ENCODE measurements at places on chromosomes 12 and 14. TPM values are rescaled to one million over a fixed set of nuclear protein-coding genes. Genes with fewer than 3 reads are reported as not detected.

DNA sequence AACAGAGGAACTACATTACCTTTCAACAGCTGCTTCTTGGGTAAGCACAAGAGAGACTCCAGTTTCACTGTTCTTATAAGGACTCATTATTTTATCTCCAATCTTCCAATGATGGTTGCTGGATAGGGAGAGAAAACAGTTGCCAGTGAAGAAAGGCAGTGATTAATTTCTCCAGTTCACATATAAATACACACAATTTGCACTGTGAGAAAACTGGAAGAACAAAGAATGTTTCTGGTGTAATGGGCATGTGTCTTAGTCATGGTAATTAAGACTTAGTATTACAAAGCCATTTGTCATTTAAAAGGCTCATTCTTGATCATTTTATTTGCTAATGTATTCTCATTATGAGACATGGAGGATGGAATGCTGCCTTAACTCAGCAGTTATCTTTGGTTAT lies 78.0 kb upstream of the FAR2 start:
- DNase-seq = no peak

DNA sequence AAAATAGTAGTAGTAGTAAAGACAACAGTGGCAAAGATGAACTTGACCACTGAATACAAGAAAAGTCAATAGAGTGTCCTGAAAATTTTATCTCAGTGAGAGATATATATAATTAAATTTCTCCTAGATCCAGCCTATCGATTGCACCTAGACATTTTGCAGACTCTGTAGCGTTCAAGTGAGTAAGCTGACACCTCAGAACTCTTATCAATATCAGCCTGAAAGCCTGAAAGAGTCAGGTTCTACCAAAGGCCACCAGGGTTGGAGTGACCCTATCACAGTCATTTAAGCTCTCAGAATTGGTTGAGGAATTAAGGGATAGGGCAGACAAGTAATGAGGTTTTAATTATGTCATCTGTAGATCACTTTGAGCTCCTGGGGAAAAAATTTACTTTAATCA lies 174.6 kb downstream of the SRGAP1 start:
- no peak for DNase-seq

DNA sequence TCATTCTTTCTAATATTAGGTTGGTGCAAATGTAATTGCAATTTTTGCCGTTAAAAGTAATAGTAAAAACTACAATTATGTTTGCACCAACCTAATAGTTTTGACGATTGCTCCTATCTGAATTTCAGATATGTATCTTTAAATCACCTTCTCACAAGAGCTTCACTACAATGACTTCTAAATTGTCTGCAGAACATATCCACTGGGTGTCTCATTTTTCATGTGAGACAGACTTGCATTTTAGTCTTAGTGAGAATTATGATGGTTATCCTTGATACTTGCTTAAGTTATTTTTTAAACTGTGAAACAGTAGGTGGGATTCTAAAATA lies 84.6 kb downstream of the ITPR2 start:
- DNase-seq = no peak

DNA sequence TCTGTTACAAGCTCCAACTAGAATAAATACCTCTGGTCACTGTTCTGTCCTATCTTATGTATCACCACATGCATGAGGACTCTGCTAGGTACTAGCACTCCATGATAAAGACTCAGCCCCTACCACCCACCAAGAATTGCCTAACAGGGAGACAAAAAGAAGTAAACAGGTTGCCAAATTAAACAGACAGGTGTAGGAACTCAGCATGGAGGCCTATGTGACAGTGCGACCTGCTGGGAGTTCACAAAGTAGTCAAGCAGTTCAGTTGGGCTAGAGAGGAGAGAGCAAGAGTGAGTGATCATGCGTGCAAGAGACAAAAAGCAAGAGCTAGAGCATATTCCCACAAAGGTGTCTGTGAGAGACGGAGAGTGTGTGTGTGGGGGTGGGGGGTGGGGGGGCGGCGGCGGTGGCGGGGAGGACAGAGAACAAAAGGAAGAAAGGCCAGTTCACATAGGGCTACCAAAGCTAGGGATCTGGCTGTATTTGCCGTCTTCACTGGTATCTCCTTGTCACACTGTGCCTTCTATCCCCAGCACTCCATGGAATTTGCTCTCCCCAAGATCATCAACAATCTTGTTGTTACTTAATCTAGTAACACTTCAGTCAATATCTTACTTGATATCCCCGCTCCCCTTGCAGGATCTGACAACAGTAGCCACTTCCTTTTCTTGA lies 81.2 kb downstream of the SPPL3 start:
- no peak for DNase-seq

DNA sequence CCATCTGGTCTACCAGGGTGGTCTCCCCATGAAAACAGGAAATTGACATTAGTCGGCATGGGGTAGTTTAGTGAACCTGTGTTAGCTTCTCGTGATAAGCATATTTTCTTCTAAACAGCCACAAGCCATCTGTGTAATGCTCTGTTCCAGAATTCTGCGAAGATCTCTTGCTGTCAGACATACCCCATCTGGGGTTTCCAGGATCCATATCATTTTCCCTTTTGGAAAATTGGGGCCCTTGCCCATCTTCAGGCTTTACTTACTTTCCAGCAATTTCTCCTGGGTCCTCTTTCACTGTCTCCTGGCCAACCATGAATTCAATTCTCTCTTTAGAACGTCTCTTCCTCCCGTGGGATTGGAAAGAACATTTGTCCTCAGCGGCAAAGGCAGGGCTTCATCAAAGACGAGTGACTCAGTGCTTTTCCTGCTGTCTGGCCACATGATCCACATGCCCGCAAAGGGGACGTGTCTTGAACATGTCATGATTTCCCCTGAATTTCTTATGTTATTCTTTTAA lies 21.4 kb upstream of the NCOR2 start:
- DNase-seq = no peak

DNA sequence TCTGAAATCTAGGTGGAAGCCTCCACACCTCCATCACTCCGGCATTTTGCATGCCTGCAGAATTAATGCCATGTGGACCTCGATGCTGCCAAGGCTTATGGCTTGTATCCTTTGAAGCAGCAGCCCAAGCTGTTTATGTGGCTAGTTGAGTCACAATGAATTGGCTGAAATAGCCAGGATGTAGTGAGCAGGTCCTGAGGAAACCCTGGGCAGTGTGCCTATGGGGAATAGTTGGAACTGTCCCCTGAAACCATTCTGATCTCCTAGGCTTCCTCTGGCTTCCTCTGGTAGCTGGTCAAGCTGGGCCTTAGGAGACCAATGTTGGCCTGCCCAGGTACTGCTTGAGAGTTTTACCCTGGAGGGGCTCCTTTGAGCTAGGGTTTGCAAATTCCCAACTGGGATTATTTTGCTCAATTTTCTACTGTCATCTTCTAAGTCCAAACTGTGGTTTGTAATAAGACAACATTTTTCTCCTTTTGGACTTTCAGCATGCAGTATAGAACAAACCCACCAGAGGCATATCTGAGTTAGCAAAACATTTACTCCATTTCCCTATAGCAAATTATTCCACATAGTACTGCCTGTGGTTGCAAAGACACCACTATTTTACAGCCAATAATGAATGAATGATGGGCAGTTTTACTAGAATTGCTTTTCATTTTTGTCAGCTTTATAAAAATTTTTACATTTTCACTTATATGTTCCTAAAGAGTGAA lies 85.1 kb upstream of the AMIGO2 start:
- DNase-seq = no peak

GRCh38 chr12:124130691-124131591 lies 157.9 kb downstream of the ZNF664 start:
- DNase-seq = no peak

DNA sequence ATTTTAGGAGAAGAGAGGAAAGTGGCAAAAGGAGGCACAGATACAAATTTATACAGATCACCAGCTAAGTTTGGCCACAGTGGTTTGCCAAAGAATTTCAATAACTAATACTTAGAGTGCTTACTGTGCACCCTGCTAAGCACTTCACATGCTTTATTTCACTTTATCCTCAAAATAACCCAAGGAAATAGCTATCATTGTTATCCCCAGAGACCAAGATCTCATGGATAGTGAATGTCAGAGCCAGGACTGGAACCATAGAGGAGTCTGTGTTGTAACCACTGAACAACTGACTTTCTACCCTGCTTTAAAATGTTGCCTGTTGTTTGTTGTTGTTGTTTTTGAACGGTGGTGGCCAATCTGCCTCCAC lies 1.3 kb upstream of the TCP11L2 start:
- DNase-seq = no peak

- no peak for DNase-seq
Measured at GRCh38 chr14:35879151-35879648, 53.1 kb downstream of the BRMS1L start.

- no peak for DNase-seq
Measured at GRCh38 chr14:54377501-54377900, 19.3 kb upstream of the CDKN3 start.

- DNase-seq = no peak
Measured at GRCh38 chr12:18108611-18109010, 18.6 kb upstream of the RERGL start.

DNA sequence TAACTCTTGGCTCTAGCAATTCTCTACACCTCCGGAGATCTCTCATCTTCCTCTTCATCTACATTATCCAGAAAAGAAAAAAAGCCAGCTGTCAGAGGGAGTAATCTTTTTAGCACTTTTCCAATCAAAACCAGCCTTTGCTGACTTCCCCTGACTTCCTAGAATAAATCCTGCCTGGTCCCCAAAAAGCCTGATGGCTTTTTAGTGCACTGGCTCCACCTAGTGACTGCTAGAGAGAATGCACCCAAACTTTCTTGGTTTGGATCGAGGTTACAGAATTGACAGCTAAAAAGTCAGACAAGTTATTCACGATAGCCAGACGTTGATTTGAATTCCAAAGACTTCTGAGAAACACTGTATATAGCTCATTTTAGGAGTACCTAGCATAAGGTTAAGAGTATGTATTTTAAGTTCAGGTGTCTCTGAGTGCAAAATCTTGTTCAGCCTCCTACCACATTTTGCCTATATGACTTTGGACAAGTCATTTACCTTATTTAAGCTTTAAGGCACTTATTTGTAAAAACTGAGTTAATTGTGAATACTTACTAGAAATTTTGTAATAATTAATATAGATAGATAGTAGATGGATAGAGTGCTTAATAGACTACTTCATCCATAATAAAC lies 185.7 kb upstream of the GRIN2B start:
- DNase-seq = peak; percentile 37

- DNase-seq = no peak
Measured at GRCh38 chr12:6374028-6374785, 1.2 kb downstream of the SCNN1A start.

GRCh38 chr14:44863271-44863670 lies 98.5 kb downstream of the KLHL28 start:
- no peak for DNase-seq

DNA sequence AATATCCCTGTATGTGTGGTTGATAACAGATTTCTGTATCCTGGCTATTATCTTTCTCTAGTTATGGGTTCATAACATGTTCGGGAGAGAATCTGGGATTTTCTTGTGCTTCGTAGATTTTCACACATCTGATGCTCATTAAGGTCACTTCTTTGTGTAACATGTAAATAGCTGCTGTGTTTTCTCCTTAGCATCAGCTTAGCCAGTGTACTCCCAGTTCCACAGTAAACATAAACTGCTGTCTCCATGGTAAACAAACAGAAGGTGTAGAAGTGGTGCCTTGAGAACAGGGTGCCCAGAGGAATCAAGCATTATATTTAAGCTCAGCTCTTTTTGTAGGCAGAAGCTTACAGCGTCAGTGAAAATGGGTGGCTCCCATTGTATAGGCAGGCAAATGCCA lies 88.0 kb downstream of the ANO6 start:
- DNase-seq = no peak

DNA sequence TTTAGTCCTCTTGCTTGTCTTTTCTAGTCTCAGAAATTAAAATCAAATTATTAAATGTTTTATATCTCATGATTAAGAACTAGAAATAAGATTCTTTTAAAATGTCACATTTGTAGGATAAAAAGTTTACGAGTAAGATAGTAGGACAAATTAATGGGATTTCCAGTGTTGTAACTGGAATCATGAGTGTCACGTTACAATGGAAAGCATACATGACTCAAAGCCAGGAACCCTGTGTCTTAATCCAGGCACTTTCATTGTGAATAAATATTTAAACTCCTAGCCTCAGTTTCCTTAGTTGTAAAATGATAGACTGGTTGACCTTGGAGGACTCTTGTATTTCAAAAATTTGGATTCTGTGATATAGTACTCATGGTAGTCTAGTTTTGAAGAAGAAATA lies 84.9 kb downstream of the MIA2 start:
- DNase-seq = no peak

GRCh38 chr12:40691913-40692764 lies at the start of gene CNTN1:
Gene CNTN1, plus strand, starts transcription at chr12:40692439.
- peak; percentile 42 for DNase-seq

DNA sequence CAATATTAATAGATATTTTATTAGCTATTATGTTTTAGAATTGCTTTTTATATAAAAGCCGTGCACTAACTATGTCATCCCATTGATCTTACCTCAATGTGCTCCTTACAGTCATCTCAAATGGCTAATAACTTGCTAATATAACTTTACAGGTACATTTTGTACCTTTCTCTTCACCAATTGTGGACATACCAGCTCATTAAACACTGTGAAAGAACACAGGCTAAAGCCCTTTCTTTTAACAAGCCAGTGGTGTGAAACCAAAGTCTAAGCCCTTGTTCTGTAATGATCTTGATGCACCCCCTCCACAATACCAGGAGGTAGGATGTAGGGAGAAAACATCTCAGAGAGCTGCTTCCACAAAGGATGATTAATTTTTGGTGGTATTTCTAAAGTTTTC lies 675.3 kb upstream of the USP15 start:
- no peak for DNase-seq

DNA sequence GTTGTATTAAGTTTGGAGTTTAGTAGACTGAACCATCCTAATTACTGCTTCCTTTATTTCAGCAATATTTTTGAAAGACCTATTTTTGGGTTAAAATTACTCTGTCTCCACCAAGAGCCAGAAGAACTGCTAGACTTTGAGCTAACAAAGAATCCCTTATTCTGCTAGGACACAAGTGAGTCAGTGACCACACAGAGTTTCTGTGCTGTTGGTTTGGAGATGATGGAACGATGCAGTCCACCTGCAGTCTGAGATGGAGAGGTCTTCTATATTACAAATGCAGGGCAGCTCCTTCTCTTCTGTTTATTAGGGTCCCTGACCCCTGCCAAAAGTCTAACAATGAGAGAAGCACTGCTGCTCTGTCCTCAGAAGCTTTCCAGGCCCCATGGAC lies 6.7 kb upstream of the STXBP6 start:
- no peak for DNase-seq

The TSPAN9 gene
- total RNA-seq = 18.5 TPM

The HOXC6 gene
- not detected for total RNA-seq

The PSMB5 gene
- total RNA-seq = 93.3 TPM

The GPR84 gene
- not detected for total RNA-seq

The FSCB gene
- total RNA-seq = not detected

The RABGGTA gene
- 18.4 TPM for total RNA-seq

The GPRC5D gene
- total RNA-seq = not detected

Measured in body of pancreas (tissue), 4 donors.